ENCODE measurements at places on chromosomes 7 and 10. TPM values are rescaled to one million over a fixed set of nuclear protein-coding genes. Genes with fewer than 3 reads are reported as not detected.

DNA sequence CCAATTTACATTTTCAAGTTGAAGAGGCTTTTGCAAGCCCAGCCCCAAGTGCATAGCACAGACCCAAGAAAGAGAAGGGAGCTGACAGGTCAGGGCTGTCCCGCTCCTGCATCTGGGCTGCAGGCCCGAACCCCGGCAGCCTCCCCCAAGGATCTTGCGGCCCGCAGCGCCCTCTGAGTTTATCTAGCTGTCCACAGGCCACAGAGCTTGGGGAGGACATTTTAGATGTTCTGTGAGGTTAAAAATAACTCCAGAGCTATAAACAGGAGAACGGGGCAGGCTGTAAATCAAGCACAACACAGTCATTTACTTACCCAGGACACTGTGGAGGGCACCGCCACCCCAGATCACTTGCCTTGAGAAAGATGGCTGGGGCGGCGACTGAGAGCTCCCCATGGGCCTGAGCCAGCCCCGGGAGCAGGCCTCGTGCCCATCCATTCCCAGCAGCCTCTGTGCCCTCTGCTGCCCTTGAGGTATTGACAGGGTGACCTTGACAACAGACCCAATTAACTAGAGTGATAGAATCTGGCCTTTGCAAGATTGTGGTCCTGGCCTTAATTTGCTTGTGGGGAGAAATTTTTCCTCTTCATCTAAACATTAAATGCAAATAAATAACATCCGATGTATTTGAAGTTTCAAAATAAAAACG, 563.0 kb downstream of the TCERG1L start:
- no peak for DNase-seq

DNA sequence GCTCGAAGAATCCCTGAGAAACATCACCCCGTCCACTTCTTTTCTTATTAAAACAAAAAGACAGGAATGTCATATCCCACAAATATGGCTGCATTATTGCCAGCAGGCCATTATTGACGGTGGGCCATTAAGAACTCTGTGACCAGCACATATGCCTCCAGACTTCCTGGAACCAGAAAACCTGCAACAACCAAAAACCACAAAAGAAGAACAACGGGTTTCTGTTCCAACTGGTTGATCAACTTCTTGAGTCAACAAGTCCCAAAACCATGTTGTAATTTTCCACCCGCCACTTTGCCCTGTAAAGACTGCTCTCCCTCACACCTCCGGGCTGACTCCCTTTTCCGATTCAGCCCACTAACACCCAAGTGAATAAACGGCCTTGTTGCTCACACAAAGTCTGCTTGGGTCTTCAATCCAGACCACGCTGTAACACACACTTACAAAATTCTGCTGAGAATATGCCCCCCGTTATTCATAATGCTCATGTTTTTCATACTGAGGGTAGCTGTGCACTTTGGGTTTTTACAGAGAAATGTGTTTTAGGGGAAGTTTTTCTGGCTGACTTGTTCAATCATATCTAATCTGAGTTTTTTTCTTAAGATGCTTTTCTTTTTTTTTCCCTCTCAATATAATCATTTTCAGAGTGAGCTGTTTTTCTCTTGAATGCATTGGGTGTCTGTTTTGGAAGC, 20.7 kb downstream of the ZNF107 start:
- DNase-seq, result no peak

GRCh38 chr10:47452495-47453140, 31.3 kb downstream of the ANXA8 start:
- DNase-seq, result no peak

GRCh38 chr10:34206078-34206934, 608.8 kb downstream of the PARD3 start:
- no peak for DNase-seq

- DNase-seq, result peak; percentile 44
These were observed 98.4 kb downstream of the PIP4K2A start for GRCh38 chr10:22615819-22616499.

DNA sequence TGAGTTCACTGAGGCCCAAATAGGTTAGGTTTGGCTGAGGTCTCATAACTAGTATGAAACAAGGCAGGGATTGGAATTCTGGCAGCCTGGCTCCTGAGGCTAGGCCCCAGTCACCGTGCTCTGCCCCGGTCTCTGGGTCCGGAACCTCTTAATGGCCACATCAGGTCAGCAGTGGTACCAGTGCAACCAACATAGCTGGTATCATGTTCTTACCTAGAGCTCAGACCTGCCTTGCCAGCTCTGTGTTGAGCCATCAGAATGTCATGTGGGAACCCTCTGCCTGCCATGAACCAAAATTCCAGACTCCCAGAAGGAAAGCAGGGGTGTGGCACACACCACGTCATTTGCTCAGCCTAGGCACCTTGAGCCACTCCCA, 56.5 kb downstream of the ZNF467 start:
- no peak for DNase-seq

DNA sequence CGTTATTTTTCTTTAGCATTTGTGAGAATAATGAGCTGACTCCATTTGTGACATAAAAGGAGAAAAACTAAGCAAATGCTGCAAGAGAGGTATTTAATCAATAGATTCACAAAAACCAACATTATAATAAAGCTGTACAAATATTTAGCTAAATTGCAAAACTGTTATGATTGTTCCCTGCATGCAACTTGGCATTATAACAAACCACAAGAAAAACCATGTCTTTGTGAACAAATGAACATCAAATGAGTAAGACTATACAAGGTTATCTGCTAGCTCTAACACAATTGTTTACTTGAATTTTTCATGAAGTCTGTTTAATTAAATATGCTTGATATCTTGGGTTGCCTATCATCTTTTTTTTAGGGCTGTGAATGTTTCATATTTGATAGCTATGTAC, 50.8 kb upstream of the PPP1R9A start:
- DNase-seq, result no peak

DNA sequence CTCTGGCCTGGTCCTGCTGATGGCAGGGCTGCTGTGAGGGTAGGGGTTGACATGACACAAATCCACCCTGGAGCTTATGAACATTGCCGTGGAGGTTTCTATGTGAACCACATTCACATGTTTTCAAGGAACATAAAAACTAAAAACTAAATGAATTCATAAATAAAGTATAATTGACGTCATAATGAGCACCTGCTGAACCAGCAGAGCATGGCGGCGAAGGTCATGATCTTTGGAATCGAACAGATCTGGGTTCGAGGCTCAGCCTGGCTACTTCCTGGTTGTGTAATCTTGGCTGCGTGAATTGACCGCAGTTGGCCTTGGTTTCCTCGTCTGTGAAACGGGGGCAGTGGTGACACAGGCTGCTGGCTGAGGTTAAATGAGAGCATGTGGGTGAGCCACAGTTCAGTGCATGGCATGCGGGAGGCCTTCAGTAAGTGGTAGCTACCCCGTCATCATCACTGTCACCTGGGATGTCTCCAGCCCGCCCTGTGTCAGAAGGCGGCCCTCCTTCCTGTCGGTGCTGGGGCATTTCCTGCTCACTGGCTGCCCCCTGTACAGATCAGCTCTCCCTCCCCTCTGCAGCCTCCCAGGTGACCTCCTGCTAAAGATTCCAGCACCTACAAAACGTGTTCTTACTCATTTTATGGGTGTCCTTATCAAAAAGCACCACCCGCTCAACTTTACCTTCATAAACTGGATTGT, 190.3 kb upstream of the SHH start:
- no peak for DNase-seq

DNA sequence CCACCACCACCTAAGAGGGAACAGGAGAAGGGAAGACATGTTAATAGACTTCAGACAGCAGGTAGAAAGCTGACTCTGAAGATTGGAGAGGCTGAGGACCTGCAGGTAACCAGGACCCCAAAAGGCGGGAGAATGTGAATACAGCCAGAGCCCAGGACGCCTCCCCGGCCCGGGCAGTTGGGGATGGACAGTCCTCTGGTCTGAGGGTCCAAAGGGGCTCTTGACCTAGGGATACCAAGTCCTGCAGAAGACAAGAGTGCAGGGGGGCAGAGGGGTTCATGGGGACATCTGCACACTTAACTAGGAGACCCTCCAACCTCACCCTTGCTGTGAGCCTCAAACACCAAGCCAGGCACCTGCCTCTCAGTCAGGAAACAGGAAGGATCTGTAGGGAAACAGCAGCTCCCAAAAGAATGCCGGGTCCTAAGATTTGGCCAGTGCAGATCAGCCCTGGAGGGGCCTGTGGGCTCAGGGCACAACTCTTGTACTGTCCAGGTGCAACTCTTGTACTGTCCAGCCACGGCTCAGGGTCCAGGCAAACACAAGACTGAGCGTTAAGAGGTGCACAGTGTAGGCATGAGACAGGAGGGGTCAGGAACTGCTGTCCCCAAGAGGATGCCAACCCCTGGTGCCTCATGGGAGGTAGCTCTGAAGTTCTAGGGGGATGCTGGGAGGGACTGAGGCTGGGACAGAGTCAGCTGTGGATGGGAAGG, 2.3 kb upstream of the STK32C start:
- no peak for DNase-seq

GRCh38 chr7:30866939-30867338, 44.7 kb upstream of the AQP1 start:
- no peak for DNase-seq

The NODAL gene
- not detected for total RNA-seq

The GNAT3 gene
- total RNA-seq, result not detected

Measured in fibroblast of lung (primary cell).